HEK293T (cell line): ENCODE measurements at places on chromosomes 12 and 14.
A peak's percentile ranks its signal among the peaks of the same experiment; 100 is the strongest.

DNA sequence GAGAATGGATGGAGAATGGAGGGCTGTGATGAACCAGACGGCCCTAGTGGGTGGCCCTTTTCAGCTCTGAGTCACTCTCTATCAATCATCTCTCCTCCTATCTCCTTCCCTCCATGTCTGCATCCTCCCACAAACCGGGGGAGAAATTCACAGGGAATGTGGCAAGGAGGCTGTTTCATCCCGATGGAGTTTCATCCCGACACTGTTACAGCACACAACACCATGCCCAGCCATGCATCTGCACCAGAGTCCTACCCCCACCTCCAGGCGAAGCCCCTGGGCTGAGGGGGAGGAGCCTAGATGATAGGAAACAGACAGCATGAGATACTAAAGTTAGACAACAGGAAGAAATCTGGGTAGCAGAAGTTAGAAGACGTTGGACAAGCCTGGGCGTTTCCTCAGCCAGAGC is 20.8 kb downstream of the SLC8B1 start:
- no peak for DNase-seq

DNA sequence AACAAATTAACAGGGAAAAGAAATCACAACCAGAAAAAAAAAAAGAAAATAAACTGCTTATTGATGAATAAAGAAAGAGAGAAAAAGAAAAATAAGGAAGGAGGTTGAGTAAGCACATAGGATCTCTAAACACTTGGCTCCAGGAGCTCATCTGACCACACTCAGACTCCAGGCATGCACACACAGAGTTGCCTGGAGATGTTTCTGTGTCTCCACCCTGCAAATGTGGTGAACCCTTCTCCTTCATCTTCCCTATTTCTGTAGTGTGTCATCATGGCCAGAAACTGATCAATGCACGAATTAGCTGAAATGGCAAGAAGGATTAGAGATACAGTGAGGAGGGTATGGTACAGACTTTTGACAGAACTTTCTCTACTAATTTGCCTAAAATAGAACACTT is 20.2 kb downstream of the OR4N2 start:
- DNase-seq = no peak

- no peak for DNase-seq
Measured at GRCh38 chr12:29771786-29772185, 12.0 kb downstream of the TMTC1 start.

GRCh38 chr14:75542588-75543091 is 20.4 kb downstream of the BATF start:
- no peak for DNase-seq

DNA sequence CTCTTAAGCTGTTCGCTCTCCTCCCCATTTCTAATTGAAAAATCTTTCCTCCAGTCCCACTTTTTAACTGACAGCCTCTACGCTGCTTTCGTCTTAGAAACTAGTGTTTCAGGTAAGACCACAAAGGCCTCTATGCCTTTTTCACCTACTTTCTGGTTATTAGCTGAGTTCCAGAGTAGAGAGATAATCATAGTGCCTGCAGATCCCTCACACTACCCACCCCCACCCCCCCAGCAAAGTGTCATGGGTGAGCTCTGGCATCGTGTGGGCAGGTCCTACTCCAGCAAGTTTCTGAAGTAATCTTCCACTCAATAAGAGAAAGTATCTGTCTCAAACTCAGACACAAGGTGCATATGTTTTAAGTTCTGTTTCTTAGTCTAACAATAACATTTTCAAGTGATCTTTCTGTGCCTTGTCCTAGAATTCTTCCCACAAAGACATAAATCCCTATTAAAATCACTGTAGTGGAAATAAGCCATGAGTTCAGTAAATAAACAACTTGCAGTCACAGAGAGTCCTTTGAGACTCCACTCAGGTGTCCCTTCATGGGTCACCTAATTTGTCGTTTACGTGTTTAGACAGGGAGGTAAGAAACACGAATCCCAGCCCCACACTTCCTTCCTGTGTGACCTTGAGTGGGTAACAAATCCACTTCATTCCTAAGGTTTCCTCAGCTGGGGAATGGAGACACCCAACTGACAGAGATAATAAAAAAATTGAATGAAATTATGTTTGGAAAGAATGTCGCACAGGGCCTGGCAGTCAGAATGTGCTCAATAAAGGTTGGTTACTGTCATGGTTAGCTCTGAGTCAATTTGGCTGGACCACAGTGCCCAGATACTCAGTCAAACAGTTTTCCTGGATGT is 228.9 kb upstream of the CAND1 start:
- no peak for DNase-seq

GRCh38 chr12:14387219-14387871 is 21.9 kb downstream of the ATF7IP start:
- no peak for DNase-seq

- DNase-seq = no peak
Measured at GRCh38 chr14:67833403-67833802, 13.8 kb downstream of the RAD51B start.

- DNase-seq = no peak
Measured at GRCh38 chr12:123369229-123369628, 4.6 kb upstream of the SBNO1 start.

GRCh38 chr12:11786638-11787365 is 137.3 kb downstream of the ETV6 start:
- DNase-seq = no peak

DNA sequence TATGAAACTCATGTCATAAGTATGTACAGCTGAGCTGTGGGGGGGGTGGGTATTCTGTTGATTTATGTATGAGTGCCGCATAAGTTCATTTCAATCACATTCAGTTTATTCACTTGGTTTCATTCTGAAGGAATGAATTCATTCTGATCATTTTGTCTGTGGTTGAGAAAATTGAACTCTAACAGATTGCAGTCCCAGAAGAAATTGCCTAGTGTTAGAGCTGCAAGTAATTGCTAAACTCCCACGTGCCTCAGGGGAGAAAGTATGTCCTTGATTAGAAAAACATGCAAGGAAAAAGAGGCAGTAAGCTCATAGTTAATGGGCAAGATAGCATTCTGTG is 442.4 kb upstream of the MGAT4C start:
- no peak for DNase-seq

GRCh38 chr14:94462219-94462551 is 9.6 kb upstream of the SERPINA11 start:
- no peak for DNase-seq

DNA sequence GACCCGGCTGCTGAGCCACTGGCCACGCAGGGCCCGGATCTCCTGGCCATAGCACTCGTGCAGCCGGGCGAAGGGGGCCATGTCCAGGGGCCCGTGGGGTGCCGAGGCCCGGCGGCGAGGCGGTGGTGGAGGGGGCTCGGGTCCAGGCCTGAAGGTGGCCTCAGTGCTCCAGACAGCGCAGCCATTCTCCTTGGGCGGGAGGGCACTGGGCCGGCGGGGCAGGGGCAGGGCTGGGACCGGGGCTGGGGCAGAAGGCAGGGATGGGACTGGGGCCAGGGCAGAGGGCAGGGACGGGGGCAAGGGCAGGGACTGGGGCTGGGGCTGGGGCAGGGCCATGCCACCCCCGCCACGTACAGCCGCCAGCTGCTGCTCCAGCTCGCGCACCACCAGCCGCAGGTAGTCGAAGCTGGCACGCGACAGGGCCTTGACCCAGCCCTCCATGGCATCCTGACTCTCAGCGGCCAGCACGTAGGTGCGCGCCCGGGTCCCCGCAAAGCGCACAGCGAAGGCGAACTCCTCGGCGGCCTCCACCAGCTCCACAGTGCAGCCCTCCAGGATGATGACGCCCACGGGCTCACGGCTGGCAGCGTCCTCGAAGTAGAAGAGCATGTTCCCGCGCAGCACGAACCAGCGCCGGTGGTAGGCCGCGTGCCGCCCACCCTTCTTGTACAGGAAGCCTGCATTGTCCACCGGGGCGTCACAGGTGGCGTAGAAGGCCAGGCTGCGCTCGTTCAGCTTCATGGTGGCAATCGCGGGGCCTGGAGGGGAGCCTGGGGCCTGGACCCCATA is 6.0 kb downstream of the PHETA1 start:
- no peak for DNase-seq

DNA sequence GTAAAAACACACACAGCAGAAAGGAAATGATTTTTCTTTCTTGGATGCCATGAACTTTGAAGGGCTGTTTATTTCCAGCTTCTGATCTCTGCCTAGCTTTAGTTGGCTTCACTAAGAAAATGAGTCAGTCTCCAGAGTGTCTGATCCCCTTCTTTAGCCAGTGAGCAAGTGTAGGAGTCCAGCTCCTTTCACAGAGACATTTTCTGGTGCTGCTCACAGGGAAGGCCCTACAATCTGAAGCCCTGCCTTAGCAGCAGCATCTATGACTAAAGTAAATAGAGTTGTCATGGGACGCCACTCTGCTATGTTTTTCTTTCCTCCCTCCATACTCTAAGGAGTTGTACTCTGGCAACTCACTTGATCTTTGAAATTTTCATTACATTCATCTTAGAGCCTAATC is 103.5 kb downstream of the RPAP3 start:
- no peak for DNase-seq

DNA sequence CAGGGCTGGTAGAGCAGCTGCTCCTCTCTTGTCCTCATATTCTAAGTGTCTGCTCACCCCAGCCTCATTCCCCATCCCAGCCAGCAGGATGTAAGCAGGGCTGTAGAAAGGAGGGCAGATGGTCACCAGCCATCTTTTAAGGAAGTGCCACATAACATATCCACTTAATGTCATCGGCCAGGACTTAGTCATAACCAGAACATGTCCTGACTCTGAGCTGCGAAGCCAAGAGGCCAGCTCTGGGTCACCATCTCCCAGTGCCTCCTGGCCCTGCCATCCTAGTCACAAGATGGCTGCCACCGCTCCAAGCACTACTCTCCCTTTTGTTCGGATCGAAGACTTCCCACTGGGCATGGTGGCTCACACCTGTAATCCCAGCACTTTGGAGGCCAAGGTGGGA is 123.9 kb downstream of the PLXNC1 start:
- DNase-seq = no peak

DNA sequence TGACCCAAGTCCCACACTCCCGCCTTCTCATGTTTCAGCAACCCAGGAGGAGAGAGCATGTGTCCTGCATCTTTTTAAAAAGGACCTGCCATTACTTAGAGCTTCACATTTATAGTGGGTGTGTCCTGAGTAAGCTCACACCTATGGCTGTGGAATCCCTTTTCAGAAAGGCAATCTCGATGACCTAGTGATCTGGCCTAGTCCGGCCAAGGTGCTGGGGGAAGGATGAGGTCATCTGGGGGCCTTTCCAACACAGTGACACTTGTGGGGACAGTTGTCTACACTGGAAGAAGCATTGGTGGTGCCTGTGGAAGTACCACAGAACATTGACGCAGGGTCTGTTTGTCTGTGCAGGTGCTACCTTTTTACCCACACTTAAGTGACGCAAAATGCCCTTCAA is 8.2 kb downstream of the TCP11L2 start:
- DNase-seq = no peak

DNA sequence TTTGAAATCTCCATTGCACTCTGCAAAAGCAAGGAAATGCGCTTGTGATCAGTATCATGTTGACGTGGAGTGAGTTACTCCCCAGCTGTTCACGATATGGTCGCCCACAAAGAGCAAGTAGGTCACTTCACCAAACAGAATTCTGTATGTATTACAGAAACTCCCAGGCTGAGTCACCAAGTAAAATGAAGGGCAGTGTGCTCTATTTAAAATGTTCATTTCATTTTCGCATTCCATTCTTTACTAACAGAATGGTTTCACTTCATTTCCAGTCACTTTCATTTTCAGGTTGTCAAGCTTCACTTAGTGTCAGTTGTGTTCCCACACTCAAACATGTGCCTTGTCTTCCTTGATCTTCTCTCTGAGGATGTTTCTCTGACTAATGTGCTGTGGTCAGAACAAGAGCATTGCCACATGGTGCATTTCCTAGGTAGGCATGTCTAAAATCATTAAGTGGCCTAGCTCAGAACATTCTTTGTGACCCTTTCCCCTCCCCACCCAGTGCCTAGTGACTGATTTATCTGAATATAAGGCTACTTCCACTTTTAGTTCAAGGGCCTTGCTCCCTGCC is 391.2 kb downstream of the RAD51B start:
- no peak for DNase-seq

GRCh38 chr12:84607170-84607819 is 305.3 kb downstream of the SLC6A15 start:
- no peak for DNase-seq

GRCh38 chr14:65471038-65471878 is 58.7 kb downstream of the FUT8 start:
- no peak for DNase-seq

DNA sequence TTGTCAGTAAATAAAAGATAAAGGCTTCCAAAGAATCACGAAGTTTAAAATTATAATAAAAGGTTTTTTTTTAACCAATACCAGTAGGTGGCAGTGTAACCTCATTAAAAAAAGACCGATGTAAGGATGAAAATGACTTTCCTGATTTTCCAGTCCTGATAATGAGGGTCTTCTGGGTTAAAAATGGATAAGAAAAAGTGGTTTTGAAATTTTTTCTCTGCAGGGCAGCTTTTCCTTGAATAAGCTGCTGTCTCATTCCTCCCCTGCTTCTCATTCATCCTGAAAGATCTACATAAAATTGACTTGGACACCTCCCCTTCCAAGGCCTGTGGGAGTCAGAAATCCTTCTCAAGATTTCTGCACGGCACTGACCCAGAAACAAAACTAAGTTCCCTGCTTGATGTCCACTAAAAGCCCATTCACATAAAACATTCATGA is 58.9 kb upstream of the FBXO33 start:
- DNase-seq = peak; percentile 18

- no peak for DNase-seq
Measured at GRCh38 chr12:13443498-13443897, 247.0 kb downstream of the EMP1 start.

- DNase-seq = no peak
Measured at GRCh38 chr12:47825173-47825639, 5.5 kb upstream of the HDAC7 start.

GRCh38 chr12:93438266-93439050 is 3.3 kb downstream of the UBE2N start:
- no peak for DNase-seq

GRCh38 chr12:56724701-56724971 is 463 bp downstream of the NACA start:
- DNase-seq = no peak

DNA sequence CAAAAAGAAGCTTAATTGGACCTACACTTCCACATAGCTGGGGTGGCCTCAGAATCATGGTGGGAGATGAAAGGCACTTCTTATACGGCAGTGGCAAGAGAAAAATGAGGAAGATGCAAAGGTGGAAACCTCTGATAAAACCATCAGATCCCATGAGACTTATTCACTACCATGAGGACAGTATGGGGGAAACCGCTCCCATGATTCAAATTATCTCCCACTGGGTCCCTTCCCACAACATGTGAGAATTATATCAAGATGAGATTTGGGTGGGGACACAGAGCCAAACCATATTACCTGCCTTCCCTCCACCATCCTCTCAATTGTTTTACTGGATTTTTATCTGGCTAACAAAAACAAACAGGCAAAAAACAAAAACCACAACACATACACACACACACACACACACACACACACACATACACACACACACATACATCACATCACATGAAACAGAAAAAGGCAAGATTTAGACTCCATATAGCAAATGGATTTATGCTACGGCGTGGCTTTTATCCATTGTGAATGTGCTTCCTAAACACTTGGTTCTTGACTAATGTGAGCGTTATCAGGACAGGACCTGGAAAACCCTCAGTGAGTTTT is 66.7 kb downstream of the ZFP36L1 start:
- no peak for DNase-seq
